SK-N-DZ (cell line): ENCODE measurements at places on chromosomes 7 and 10.
A peak's percentile ranks its signal among the peaks of the same experiment; 100 is the strongest.

- DNase-seq, result no peak
Observed at GRCh38 chr10:44706745-44707144, 204.4 kb upstream of the TMEM72 start.

DNA sequence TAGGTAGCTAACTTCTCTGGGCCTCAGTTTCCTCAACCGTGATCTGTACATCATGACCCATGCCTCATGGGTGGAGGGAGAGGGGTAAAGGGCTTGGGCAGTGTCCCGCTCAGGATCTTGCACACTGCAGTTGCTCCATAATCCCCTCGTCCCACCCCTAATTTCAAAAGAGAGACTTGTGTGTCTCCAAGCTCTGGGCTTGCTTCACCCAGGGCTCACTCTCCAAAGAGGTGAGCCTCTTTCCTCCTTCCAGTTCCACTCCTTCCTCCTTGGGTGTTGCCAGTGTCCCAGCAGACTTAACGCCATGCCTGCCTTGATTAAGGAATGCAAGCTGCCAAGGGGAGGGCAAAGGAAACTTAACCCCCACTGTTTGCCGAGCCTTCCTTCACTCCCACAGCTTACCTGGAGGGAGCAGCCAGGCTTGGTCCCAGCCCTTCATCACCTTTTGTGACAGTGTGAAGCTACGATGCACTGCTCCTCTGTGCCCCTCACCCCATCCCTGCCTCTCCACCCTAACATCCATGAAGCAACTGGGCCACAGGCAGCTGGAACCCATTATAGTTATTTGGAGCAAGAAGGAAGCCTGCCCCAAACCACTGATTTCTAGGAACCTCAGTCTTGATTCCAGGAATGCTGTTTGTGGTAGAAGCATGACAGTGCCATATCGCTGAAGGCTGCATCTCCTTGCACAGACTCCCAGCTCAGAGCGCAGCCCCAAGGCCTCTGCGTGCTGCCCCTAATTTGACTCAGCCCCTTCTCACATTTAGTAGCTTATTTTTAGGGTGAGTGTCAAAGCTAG, 363.3 kb downstream of the TNS3 start:
- no peak for DNase-seq

GRCh38 chr7:125424721-125425120, 495.1 kb upstream of the POT1 start:
- no peak for DNase-seq

GRCh38 chr7:19698331-19698730, 10.5 kb downstream of the POLR1F start:
- no peak for DNase-seq

- DNase-seq, result no peak
Observed at GRCh38 chr10:29926693-29927048, 132.7 kb downstream of the JCAD start.

- DNase-seq, result no peak
Observed at GRCh38 chr7:98084631-98085030, 22.0 kb upstream of the LMTK2 start.

- peak; percentile 31 for DNase-seq
Observed at GRCh38 chr10:19819419-19820033, 3.3 kb downstream of the PLXDC2 start.

DNA sequence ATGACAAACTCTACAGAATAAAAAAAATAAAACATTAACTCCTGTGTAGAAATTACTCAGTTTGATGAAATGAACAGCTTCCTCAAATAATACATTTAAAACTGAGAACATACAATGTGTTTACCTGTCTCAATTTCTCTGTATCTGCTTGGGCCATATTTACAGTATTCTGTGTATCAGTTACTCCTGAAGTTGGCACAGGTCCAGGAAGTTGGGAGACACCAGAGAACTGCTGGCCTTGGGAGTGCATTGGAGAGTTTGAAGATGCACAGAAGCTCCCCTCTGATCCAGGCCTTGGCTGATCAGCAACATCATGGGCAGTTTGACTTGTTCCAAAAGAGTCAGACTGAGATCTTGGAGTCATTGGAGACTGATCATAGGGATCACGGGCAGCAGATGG, 155.1 kb downstream of the GALNT11 start:
- DNase-seq, result no peak

DNA sequence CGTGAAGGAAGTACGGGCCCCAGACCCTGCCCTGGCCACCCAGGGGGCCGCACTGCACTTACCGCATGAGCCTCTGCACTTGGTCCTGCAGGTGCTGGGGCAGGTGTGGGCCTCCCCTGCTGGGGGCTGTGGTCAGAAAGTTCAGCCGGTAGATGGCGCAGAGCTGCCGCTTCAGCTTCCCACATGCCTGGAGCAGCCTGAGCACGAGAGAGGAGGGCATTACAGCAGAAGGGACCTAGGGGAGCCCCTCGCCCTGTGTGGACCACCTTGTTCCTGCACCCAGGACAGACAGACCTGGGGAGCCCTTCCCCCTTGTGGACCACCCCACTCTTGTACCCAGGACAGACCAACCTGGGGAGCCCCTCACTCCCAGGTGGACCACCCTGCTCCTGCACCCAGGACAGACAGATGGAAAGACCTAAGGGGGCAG, 8.7 kb upstream of the PYROXD2 start:
- peak; percentile 66 for DNase-seq

- DNase-seq, result no peak
Observed at GRCh38 chr10:119469846-119470245, 72.7 kb downstream of the RGS10 start.

- DNase-seq, result no peak
Observed at GRCh38 chr7:30447466-30447865, 31.1 kb downstream of the NOD1 start.

DNA sequence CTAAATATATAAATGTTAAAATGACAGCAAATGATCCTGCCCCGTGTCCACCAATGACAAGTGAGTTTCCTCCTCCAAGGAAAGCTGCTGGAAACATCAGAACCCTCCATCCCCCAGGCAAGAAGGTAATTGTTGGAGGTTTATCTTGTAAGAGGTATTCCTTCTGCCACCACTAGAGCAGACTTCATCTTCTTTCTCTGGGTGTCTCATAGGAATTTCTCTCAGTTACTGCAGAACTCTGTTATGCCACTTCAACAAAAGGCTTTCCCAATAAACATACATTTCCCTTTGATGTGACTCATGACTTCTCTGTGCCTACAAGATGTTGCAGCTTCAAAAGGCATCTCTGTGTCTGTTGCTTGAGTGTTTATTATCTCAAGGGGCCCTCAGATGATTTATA, 279.1 kb downstream of the BMPER start:
- DNase-seq, result no peak

GRCh38 chr7:69527706-69528105, 70.6 kb upstream of the AUTS2 start:
- DNase-seq, result no peak

DNA sequence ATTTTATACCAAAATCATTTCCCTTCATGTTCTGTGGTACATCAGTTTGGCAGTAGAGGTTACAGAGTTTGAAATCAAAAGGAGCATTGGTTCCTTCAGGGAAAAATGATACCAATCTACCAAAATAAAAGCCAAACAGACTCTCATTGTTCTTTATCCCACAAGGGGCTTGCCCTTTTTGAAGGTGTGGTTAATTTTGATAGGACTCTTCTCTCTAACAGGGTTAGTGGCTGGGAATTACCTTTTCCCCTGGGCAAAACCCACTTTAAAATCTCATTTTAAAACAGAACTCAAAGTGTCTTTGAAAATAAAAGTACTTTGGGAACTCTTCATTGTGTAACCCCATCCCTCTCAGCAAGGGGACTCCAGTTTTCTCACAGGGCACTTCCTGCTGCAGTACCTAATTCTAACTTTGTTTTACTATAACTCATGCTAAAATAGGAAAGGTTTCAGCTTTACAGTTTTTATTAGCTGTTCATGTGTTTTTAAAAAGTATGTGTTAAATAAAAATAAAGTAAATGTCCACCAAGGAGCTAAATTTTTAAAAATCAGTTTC, 30.6 kb downstream of the SMNDC1 start:
- DNase-seq, result no peak

- no peak for DNase-seq
Observed at GRCh38 chr10:86951184-86951761, 6.1 kb downstream of the MMRN2 start.

DNA sequence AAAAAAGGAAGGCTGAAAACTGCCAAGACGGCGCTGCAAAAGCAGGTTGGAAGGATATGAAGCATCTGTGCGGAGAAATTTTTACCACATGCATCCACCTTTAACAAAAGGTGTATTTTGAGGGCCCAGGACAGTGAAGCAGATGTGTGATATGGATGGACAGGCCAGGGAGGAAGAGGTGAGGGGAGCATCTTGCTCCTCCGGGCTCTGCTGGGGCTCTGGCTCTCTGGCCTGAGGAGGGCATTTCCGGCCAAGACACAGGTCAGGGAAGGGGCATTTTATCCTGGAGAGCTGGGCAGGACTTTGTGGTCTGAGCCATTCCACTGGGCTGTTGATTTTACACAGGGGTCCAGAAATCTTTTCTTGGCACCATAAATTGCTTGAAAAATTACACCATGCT, 175.1 kb downstream of the ZMYND11 start:
- no peak for DNase-seq

GRCh38 chr7:39952803-39953202, 2.7 kb downstream of the CDK13 start:
- DNase-seq, result no peak
